Stimulated activated CD4-positive, alpha-beta T cell treated with anti-CD3 and anti-CD28 coated beads, Interleukin-1b, Interleukin-23, amount 100 ng/mL, for 1 hour (primary cell): ENCODE measurements at places on chromosomes 4 and X.

DNA sequence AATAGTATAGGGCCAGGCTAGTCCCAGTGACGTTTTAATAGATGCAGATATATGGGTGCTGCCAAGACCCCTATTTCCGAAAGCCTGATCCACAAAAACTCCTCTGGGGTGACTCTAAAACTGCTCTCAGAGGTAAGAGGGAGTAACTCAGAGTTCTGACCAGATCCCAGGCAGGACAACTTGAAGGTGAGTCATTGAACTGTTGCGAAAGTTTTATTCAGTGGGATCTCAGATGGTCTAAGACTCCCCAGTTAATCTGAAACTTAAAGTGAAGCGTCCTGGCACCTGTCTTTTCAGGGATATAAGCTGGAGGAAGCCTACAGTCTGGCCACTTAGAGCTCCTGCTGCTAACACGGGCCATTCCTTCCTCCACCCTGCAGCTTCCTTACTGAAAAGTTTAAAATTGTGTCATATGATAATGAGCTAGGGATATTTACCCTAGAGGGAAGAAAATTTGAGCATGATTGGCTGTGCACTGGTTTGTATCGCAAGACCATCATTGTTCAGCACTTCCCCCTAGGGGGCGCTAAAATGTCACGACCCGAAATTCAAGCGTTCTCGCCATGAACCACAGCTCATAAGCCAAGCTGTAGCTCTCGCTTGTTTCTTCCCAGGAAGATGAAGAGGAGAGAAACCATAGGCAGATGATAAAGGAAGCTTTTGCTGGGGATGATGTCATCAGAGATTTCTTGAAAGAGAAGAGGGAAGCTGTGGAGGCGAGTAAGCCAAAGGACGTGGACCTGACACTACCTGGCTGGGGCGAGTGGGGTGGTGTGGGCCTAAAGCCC is 19.5 kb downstream of the UTP14A start:
- no peak for DNase-seq

GRCh38 chrX:129781134-129781672 is 1.5 kb downstream of the SASH3 start:
- no peak for DNase-seq

GRCh38 chrX:76155786-76156185 is 17.1 kb upstream of the PBDC1 start:
- DNase-seq = no peak

- DNase-seq = no peak
These were observed 164.8 kb downstream of the PTTG2 start for GRCh38 chr4:38124961-38125360.

GRCh38 chr4:148109216-148109615 is 333.0 kb downstream of the NR3C2 start:
- no peak for DNase-seq

DNA sequence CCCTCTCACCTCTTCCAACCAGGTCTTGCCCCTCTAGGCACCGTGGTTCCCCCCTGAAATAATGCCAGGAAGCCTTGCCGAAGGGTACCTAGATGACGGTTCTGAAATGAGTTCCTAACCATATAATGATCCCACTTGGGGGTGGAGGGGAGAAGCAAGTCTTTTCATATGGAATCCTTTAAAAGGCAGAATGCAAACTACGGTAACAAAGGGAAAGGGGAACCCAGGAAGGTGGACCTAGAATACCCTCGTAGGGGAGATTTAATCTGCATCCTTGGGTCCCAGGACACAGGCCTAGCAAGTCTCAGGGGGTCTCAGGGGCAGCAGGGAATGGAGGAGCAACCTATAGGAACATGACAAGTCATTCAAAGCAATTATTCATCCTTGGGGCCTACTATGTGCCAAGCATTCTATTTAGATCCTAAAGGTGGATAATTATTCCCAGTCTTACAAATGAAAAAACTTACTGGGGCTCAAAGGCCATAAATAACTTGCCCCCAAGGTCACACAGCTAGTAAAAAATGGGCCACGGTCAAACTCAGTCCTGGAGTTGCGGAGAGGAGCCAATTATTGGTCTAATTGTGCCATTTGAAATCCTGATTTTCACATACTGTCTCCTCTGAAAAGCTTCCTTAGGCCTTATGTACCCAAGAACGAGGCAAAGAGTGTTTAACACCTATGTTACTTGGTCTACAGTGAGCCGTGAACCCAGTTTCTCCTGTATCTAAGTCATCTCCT is 8.8 kb downstream of the BCOR start:
- no peak for DNase-seq

- DNase-seq = no peak
These were observed 20.8 kb upstream of the TMEM185A start for GRCh38 chrX:149652232-149652981.

- DNase-seq = no peak
These were observed 487.6 kb upstream of the BOD1L1 start for GRCh38 chr4:14115106-14115505.

- no peak for DNase-seq
These were observed 8.2 kb downstream of the KLHL4 start for GRCh38 chrX:87525771-87526229.

- DNase-seq = no peak
These were observed 77.8 kb downstream of the LRP2BP start for GRCh38 chr4:185317880-185318279.

GRCh38 chr4:108172231-108172752 is 3.6 kb upstream of the LEF1 start:
- no peak for DNase-seq

DNA sequence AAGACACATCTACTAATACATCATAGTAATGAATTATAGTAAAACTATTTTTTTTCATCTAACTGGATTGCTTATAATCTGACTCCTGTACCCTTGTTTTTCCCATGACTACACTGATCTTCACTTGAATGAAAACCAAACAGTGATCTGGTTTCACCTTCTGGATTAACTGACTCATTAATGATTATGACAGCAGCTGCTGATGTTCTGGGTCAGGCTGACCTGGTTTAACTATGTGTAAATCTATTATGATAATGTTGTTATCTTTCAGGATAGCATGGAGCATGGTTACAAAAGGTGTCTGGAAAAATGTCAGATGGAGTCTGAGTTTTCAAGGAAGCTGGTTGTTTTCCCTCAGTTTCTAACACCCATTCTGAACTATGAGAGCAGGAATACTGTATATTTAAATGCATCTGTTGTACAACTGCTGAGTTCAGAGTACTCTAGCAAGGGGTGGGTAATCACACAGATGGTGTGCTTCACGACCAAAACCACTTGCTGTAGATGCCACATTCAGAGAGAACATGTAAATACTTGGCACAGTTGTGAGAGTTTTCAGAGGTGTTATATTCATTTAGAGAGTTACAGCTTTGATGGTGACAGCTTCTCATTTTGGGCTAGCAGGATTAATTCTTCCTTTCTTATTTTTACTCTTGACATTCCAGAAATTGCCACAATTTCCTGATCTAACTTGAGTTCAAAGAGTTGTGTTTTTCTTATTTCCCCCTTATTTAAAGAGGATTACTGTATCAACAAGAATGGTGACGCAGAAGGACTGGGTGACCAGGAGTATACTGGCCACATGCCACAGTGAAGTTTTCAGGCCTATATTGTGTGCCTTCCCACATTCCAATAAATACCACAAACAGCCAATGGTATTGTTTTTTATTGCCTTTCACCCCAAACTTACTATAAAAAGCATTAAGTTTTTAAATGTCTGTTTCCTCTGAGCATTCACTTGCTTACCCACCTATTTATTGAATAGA is 249.7 kb upstream of the TET2 start:
- no peak for DNase-seq

GRCh38 chrX:119694601-119695534 is 1.9 kb upstream of the SEPTIN6 start:
- no peak for DNase-seq

DNA sequence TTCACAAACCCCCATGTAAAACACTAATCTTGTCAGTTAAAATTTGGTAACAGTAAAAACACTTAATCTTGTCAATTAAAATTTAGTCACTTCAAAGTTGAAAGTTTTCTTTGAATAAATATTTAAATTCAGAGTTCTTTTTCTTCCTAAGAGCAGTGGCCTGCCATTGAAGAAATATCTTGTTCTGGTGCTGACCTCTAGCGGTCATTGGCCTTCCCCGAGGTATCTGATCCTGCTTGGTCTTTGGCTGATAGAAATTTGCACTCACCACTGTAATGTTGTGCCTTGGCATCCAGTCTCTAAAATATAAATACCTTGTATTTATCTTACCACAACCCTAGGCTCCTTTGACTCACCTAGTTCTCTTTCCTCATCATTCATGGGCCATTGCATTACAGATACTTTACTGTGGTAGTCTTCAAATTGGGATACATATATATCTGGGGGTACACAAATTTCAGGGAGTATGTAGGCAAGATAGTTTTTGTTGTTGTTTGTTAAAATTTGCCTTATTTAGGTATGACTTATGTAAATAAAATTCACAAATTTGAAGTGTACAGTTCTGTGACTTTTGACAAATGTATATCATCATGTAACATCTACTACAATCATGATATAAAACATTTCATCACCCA is 6.7 kb upstream of the ART3 start:
- peak; percentile 22 for DNase-seq

GRCh38 chrX:133414406-133415275 is 648 bp downstream of the GPC4 start:
- no peak for DNase-seq

GRCh38 chrX:72139538-72139937 is 7.8 kb upstream of the RTL5 start:
- DNase-seq = no peak

DNA sequence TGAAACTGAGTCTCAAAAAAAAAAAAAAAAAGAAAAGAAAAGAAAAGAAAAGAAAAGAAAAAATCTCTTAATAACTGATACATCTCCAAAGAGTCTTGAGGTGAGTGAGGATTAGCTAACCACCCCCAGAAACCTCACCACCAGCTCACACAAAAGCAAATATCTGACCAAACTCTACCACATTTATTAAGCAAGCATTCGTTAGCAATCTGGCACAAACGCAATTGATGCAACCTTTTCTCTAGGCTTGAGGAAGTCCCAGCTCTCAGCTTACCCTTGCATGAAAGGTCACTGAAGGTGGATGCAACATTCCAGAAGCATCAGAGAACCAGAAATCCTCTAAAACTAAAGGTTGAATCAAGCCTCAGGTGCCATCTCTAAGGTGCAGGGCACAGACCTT is 231.9 kb upstream of the BCOR start:
- no peak for DNase-seq

GRCh38 chr4:53782458-53782845 is 191.2 kb upstream of the LNX1 start:
- no peak for DNase-seq

DNA sequence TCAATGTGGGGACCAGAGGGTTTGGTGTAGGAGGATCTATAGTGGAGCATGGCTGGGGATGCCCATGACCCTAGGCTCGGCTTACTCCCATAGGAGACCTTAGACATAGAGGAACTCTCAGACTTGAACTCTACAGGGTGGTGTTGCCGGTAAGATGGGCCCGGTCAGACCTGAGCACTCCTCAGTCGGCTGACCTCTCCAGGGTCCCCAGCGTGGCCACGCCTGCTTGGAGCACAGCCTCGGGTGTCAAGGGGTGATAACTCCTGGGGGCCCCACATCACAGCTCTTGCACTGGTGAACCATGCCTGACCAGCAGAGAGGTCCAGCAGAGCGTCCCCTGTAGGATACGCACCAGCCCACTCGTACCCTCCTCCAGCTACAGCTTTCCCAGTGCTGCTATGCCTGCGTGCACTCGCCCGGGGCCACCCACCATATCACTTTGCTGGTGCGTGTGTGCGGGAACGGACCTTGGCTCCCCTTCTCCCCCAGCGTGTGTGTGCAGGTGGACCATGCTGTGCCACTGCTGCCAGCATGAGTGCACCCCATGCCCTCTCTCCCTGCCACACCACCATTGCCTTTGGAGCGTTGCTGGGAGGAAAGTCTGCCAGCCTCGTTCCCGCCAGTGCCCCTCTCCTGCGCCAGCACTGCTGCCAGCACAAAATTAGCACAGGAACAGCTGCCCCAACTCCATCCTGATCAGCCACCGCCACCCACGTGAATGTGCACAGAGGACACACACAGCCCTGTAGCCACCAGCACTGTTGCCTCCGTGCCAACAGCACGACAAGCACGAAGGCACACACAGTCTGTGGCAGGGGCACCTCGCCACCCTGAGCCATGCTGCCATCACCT is 806.6 kb downstream of the GLUD2 start:
- no peak for DNase-seq

DNA sequence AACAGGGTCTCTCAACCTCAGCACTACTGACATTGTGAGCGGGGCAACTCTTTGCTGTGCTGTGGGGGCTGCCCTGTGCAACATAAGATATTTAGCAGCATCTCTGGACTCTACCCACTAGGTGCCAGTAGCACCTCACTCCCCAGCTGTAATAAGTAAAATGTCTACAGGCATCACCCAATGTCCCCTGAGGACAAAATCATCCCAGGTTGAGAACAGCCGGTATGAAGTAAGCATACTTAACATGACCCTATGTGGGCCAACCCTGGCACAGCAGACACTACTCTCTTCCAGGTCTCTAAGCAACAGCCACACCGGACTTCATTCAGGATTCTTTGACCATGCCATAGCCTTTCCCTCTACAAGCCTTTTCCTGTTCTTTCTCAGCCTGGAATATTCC is 10.5 kb upstream of the MGST2 start:
- DNase-seq = no peak

DNA sequence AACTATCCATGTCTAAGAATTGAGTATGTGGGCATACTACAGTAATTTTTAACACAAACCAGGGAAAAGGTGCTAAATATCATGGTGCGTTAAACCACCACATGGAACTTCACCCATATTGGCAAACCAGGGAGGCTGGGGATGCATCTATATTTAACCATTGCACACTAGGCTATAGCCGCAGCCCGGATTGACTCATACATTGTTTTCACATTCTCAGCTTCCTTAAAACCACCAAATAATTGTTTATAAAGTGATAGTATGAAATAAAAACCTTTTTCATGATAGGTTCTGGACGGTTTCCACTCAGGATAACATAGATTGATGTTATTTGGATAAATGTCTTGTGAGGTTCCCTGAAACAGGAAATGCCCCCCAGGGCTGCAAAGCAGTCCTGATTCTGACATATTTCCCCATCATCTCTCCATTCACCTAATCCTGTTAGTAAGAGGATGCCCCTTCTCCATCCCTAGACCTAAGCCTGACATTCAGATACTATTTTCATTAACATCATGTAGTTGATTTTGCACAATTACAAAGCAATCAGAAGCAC is 7.9 kb downstream of the COL25A1 start:
- no peak for DNase-seq

DNA sequence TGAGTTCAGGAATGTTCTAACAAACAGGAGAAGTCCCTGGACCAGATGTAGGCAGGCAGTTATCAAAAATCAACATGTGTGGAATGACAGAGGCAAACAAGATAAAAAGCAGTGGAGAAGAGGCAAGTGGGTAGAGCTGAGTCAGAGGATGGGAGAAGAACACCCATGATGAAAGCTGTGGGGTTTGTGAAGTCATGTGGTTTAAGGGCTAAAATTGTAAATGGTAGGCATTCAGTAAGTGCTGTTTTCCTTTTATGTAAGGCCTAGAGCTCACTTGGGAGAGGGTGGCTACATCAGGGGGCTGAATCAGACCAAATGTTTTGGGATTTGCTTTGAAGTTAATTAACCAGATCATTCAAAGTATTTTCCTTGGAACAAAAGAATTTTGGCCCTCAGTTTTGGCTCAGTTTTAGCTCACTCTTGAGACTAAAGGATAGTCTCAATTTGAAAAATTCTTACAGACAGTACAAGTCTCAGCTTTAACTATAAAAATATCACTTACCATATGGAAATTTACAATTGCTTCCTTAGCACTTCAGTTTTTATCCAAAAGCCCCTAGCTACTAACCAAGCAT is 114.5 kb upstream of the PCDH7 start:
- DNase-seq = no peak

GRCh38 chr4:115396034-115396433 is 282.6 kb upstream of the NDST4 start:
- no peak for DNase-seq

GRCh38 chr4:158823461-158823873 is 54.6 kb downstream of the FNIP2 start:
- no peak for DNase-seq
